ENCODE measurements at places on chromosomes 6 and 20.

- no peaks in the 10 kb centered on the region for H3K36me3 ChIP-seq
- peak overlapping the region; percentile 1 for H3K4me3 ChIP-seq
- H3K27ac ChIP-seq: no peak overlapping the region
- H3K27me3 ChIP-seq: no peaks in the 10 kb centered on the region
- peak; percentile 81 for DNase-seq
Measured at GRCh38 chr6:27293436-27294098, 18.5 kb downstream of the POM121L2 start.

DNA sequence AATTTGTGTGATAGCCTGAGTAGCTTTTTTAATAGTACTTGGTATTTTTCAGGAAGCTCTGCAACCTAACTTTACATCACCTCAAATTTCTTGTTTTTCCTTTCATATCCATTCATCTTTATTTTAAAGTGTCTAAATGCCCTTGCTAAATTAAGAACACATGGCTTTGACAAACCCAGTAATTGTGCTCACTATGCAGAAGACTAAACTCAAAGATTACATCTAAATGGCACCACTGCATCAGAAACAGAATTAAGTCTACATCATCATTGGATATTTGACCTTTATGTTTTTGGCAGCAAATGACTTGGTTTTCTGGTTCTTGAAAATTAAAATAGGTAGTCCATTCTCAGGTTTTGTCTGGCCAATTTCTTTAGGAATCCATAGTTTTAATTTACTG is 69.6 kb upstream of the HDGFL1 start:
- no peak overlapping the region for H3K27ac ChIP-seq
- H3K4me3 ChIP-seq: no peak overlapping the region
- DNase-seq: no peak
- H3K27me3 ChIP-seq: no peaks in the 10 kb centered on the region

DNA sequence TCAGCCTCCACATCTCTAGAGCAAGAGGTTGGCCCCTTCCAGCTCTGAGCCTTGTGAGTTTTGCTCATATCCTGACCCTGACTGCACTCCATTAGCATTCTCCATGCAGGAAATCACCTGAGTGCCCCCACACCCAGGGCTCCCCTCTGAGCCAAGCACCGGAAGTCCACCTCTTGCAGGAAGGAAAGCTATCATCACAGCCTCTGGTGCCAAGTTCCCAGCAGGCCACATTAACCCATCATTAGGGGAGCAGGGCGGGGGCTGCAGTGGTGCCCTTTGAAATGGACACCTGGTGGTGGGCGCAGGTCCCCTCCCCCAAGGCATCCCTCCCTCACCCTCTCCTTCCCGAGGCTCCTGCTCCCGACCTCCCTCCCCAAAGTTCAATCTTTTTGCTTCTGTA is 16.1 kb downstream of the GRM4 start:
- no peaks in the 10 kb centered on the region for H3K4me1 ChIP-seq
- H3K27ac ChIP-seq: no peak overlapping the region
- no peak overlapping the region for H3K4me3 ChIP-seq
- H3K27me3 ChIP-seq: peaks cover 36% of the 10 kb centered on the region

DNA sequence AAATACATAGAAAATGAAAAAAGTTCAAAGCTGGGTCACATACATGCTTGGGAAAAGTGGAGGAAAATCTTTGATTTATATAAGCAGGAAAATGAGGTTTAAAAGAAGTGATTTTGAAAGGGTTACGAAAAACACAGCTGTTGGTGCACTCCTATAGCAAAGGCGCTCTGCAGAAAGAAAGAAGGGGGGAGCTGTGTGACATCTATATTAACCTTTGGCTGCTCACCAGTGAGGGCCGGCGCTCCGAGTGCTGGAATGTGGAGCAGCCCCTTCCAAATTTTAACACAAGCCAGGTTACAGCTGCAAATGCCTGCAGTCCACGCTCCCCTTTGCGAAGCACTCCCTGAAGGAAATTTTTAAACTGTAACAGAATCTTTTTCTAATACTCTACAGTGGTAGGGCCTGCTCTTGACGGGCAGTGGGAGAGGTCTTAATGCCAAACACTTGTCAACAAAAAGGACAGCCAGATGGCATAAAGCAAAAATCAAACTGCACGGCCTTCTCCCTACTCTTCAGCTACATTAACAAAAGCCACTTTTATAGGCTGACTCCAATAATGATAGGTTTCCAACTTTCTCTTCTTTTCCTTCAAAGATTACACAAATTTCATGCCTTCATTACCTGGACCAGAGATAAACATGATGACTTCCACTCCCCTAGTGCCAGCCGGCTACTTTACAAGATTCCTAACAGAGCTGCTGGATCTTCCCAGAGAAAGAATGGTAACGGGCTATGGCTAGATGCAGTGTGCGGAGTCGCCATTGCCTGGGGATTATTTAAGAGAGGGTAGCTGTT is 4.8 kb downstream of the BMP7 start:
- no peak for DNase-seq
- no peaks in the 10 kb centered on the region for H3K36me3 ChIP-seq
- H3K27me3 ChIP-seq: peaks cover 49% of the 10 kb centered on the region

- no peak for DNase-seq
- no peak overlapping the region for H3K27ac ChIP-seq
- no peak overlapping the region for H3K4me3 ChIP-seq
- H3K4me1 ChIP-seq: no peaks in the 10 kb centered on the region
- H3K27me3 ChIP-seq: peaks cover 85% of the 10 kb centered on the region
- no peaks in the 10 kb centered on the region for H3K36me3 ChIP-seq
Measured at GRCh38 chr6:107666084-107666980, 157.8 kb downstream of the SCML4 start.

DNA sequence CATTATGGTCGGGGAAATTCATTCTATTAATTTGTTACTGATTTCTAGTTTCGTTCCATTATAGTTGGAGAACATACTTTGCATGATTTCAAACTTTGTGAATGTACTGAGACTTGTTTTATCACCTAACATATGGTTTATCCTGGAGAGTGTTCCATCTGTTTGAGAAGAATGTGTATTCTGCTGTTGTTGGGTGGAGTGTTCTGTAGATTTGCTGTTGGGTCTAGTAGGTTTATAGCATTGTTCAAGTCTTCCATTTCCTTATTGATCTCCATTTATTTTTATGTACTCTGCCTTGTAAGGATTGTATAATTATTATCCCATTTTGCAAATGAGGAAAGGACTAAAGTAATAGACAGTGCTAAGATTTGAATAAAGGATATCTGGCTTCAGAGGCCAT is 85.4 kb downstream of the RREB1 start:
- H3K27me3 ChIP-seq: no peaks in the 10 kb centered on the region
- H3K4me3 ChIP-seq: no peak overlapping the region
- peaks cover 34% of the 10 kb centered on the region for H3K4me1 ChIP-seq

- DNase-seq: no peak
- no peak overlapping the region for H3K4me3 ChIP-seq
- no peaks in the 10 kb centered on the region for H3K4me1 ChIP-seq
- H3K27ac ChIP-seq: no peak overlapping the region
- no peaks in the 10 kb centered on the region for H3K27me3 ChIP-seq
- H3K36me3 ChIP-seq: no peaks in the 10 kb centered on the region
Measured at GRCh38 chr6:19135706-19136105, 701.5 kb upstream of the ID4 start.

GRCh38 chr20:13868331-13868730 is 83.5 kb downstream of the NDUFAF5 start:
- H3K27ac ChIP-seq: no peak overlapping the region
- H3K36me3 ChIP-seq: no peaks in the 10 kb centered on the region
- DNase-seq: no peak
- H3K27me3 ChIP-seq: no peaks in the 10 kb centered on the region
- H3K4me3 ChIP-seq: no peak overlapping the region
